Esophagus muscularis mucosa (tissue), 4 donors: ENCODE measurements at places on chromosomes 16 and 17.

- no peak for DNase-seq
- no peaks in the 10 kb centered on the region for H3K27me3 ChIP-seq
- no peak overlapping the region for H3K4me3 ChIP-seq
- no peaks in the 10 kb centered on the region for H3K4me1 ChIP-seq
- H3K36me3 ChIP-seq, result no peaks in the 10 kb centered on the region
- H3K27ac ChIP-seq, result no peak overlapping the region
Measured at GRCh38 chr17:66704858-66705520, 129.9 kb upstream of the CACNG5 start.

GRCh38 chr17:42691021-42691545, 8.8 kb downstream of the CNTNAP1 start:
- no peaks in the 10 kb centered on the region for H3K27me3 ChIP-seq
- H3K27ac ChIP-seq, result no peak overlapping the region

GRCh38 chr17:78939615-78940014, 14.4 kb upstream of the TIMP2 start:
- H3K4me3 ChIP-seq, result no peak overlapping the region
- H3K27ac ChIP-seq, result no peak overlapping the region
- H3K36me3 ChIP-seq, result no peaks in the 10 kb centered on the region
- peaks cover 8% of the 10 kb centered on the region for H3K4me1 ChIP-seq
- DNase-seq, result no peak

- H3K27ac ChIP-seq, result no peak overlapping the region
- H3K36me3 ChIP-seq, result no peaks in the 10 kb centered on the region
- H3K4me3 ChIP-seq, result no peak overlapping the region
- no peaks in the 10 kb centered on the region for H3K4me1 ChIP-seq
- no peak for DNase-seq
Measured at GRCh38 chr16:8377864-8378263, 212.4 kb downstream of the TMEM114 start.

DNA sequence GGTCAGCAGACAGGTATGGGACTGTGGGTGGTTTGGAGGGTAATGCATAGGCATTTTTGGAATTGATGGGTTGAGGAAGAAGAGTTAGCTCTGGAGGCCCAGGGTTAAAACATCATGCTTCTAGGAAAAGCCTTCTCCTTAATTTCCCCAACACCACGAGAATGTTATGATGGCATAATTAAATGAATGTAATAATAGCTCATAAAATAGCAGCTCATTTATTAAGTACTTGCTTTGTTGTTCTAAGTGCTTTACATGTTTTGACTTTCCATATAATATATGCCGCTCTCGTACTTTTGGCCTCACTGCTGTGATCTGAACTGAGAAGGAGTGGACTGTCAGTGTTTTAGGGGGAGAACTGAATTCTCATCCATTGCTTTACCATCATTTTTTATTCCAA, 14.3 kb downstream of the LIMD2 start:
- H3K4me3 ChIP-seq, result no peak overlapping the region
- H3K27ac ChIP-seq, result no peak overlapping the region
- no peaks in the 10 kb centered on the region for H3K27me3 ChIP-seq

- no peak overlapping the region for H3K4me3 ChIP-seq
- no peak for DNase-seq
- no peaks in the 10 kb centered on the region for H3K27me3 ChIP-seq
- no peaks in the 10 kb centered on the region for H3K36me3 ChIP-seq
- H3K27ac ChIP-seq, result no peak overlapping the region
Measured at GRCh38 chr16:56261656-56262055, 70.4 kb downstream of the GNAO1 start.

- DNase-seq, result no peak
- no peaks in the 10 kb centered on the region for H3K4me1 ChIP-seq
- no peak overlapping the region for H3K27ac ChIP-seq
- H3K4me3 ChIP-seq, result no peak overlapping the region
- no peaks in the 10 kb centered on the region for H3K36me3 ChIP-seq
Measured at GRCh38 chr16:52993179-52993578, 59.5 kb downstream of the CHD9NB start.
